Naive B cell (primary cell): ENCODE measurements at places on chromosomes 3 and 15. TPM values are rescaled to one million over a fixed set of nuclear protein-coding genes. Genes with fewer than 3 reads are reported as not detected.

PPP1R14D gene
- polyA plus RNA-seq: not detected

DNA sequence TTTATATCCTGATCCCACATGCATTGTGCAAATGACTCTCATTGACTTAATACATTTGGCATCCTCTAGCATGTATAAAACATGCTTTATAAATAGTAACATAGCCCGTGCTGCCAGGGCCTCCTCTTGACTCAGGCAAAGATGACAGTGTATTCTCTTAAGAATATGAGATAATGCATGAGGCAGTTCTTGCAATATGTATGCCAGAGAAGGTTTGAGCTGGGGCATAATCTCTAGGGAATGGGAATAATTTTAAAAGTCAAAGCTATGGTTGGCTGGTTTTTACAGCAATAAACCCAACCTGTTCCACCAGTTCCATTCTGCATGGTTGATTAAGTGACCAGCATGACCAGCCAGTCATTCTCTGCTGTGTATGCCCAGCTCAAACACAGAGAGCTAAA, 179.0 kb upstream of the PFN2 start:
- H3K27ac ChIP-seq: no peak overlapping the region
- peaks cover 23% of the 10 kb centered on the region for H3K27me3 ChIP-seq
- DNase-seq: no peak
- H3K4me3 ChIP-seq: no peak overlapping the region
- H3K36me3 ChIP-seq: no peaks in the 10 kb centered on the region
- no peaks in the 10 kb centered on the region for H3K4me1 ChIP-seq

GRCh38 chr3:195904368-195904767, 4.0 kb downstream of the TNK2 start:
- peak overlapping the region; percentile 100 for H3K27ac ChIP-seq
- H3K4me1 ChIP-seq: peaks cover 85% of the 10 kb centered on the region
- no peaks in the 10 kb centered on the region for H3K36me3 ChIP-seq
- H3K27me3 ChIP-seq: no peaks in the 10 kb centered on the region
- DNase-seq: no peak

GRCh38 chr15:95051861-95052260, 820.5 kb downstream of the MCTP2 start:
- no peaks in the 10 kb centered on the region for H3K4me1 ChIP-seq
- no peaks in the 10 kb centered on the region for H3K27me3 ChIP-seq
- no peak overlapping the region for H3K4me3 ChIP-seq
- no peak for DNase-seq
- no peak overlapping the region for H3K27ac ChIP-seq
- no peaks in the 10 kb centered on the region for H3K36me3 ChIP-seq

DNA sequence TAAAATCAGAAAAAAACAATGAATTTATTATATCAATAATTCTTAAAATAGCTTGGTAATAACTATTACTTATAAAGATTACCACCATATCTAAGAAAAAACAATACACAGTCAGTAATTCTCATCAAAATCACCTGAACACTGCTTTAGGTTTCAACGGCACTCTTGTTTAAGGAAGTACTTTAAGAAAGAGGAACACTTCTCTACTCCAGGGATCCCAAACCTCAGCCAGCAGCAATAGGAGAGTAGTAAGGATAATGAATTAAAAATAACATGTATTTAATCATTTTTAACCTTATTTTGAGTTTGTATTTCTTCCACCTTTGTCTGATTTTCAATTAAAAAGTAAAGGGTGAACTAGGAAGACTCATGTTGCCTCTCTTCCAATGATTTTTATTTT, 494.0 kb upstream of the NR2F2 start:
- H3K27ac ChIP-seq: no peak overlapping the region
- no peak overlapping the region for H3K4me3 ChIP-seq
- H3K36me3 ChIP-seq: no peaks in the 10 kb centered on the region
- H3K27me3 ChIP-seq: no peaks in the 10 kb centered on the region
- H3K4me1 ChIP-seq: no peaks in the 10 kb centered on the region

GRCh38 chr15:100918690-100919480, at the start of gene LRRK1:
TSS of gene LRRK1 (plus strand) at chr15:100919357. CDS start at chr15:100924633, 5,276 bp downstream.
- no peaks in the 10 kb centered on the region for H3K36me3 ChIP-seq
- peaks cover 8% of the 10 kb centered on the region for H3K27me3 ChIP-seq
- peak; percentile 59 for DNase-seq
- H3K27ac ChIP-seq: peak within 1 kb of the TSS; percentile 85

- H3K4me3 ChIP-seq: no peak overlapping the region
- peaks cover 53% of the 10 kb centered on the region for H3K4me1 ChIP-seq
- DNase-seq: no peak
- no peaks in the 10 kb centered on the region for H3K27me3 ChIP-seq
Observed at GRCh38 chr3:20051123-20051806, 11.0 kb downstream of the KAT2B start.

GRCh38 chr3:123110976-123111615, 44.3 kb downstream of the PDIA5 start:
- H3K4me1 ChIP-seq: peaks cover 60% of the 10 kb centered on the region
- H3K36me3 ChIP-seq: peaks cover 5% of the 10 kb centered on the region
- no peaks in the 10 kb centered on the region for H3K27me3 ChIP-seq
- H3K27ac ChIP-seq: peak overlapping the region; percentile 76
- no peak for DNase-seq

GRCh38 chr3:120678331-120678947, 3.6 kb downstream of the HGD start:
- no peak overlapping the region for H3K4me3 ChIP-seq
- H3K27me3 ChIP-seq: no peaks in the 10 kb centered on the region
- DNase-seq: no peak
- H3K36me3 ChIP-seq: no peaks in the 10 kb centered on the region
- peaks cover 14% of the 10 kb centered on the region for H3K4me1 ChIP-seq

DNA sequence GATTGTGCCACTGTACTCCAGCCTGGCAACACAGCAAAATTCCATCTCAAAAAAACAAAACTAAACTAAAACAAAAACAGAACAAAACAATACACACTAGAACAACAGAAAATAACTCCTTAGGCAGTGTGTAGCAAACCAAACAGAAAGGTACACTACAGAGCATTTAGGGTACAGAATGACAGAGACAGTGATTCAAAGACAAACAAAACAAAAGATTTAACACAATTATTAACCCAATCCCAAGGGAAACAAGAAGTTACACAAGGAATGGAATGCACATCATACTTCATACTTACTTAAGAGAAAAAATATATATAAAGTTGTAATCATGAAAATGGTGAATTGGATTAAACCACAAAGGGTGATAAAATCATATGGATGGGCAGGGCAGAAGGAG, 12.9 kb downstream of the SLC25A20 start:
- DNase-seq: no peak
- H3K4me1 ChIP-seq: no peaks in the 10 kb centered on the region
- no peak overlapping the region for H3K4me3 ChIP-seq
- H3K27ac ChIP-seq: no peak overlapping the region
- no peaks in the 10 kb centered on the region for H3K36me3 ChIP-seq

DNA sequence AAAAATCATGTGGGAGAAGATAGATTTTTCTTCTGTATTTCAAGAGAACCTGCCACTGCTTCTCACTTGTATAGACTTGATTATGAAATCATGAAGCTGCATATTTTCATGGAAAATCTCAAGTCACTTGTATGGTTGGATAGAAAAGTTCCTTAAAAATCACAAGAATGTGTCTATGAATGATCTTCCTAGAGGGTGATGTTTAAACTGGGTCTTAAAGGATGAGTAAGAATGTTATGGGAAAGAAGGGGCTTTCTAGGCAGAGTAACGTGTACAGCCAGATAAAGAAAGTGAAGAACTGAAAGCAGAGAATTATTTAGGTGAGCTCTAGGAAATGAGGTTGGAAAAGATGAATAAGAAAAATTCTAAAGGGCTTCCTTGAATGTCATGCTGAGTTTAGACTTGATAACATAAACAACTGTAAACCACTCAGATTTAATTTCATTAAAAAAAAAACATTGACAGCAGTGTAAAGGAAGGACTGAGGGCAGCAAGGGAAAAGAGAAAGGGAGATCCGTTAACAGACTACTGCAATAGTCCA, 5.0 kb downstream of the CD47 start:
- no peak overlapping the region for H3K4me3 ChIP-seq
- H3K36me3 ChIP-seq: peaks cover 5% of the 10 kb centered on the region
- H3K27me3 ChIP-seq: no peaks in the 10 kb centered on the region
- no peak overlapping the region for H3K27ac ChIP-seq
- peaks cover 23% of the 10 kb centered on the region for H3K4me1 ChIP-seq
- DNase-seq: no peak

DNA sequence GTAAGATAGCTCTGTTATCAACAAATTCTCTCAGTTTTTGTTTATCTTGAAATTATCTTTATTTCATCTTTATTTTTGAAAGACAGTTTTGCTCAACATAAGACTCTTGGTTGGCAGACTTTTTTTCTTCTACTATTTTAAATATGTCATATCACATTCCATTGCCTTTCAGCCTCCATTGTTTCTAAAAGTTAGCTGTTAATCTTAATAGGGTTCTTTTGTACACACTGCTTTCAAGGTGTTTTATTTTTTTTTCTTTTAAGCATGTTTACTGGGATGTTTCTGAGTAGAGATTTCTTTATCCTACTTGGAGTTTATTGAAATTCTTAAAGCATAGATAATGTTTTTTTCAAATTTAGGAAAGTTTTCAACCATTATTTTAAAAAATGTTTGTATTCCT, 294.6 kb downstream of the STXBP5L start:
- no peak overlapping the region for H3K27ac ChIP-seq
- DNase-seq: no peak

DNA sequence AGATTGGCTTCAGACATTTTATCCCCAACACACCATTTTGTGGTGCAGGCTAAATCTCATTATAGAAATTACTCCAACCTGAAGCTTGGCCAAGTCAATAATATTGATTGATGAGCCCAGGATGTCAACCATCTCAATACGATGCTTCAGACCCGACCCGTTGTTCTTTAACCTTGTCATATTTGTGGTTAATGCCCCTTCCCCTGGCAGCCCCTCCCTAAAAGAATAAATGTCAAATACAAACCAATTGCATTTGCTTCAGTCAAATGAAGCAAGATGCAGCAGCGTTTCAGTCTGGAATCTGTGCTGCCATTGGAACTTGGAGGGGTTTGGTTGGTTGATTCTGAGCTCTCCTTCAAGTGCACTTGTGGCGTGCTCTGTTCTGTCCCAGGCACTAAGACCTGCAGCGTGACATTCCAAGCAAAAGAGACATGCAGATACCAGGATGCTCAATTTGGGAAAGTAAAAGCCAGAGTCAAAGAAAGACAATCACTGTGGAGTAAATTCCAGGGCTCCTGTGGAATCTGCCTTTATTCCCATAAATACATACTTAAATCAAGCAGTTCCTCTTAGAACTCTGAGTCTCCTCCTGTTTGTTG, 23.8 kb upstream of the PSMD6 start:
- peaks cover 42% of the 10 kb centered on the region for H3K27me3 ChIP-seq
- no peak for DNase-seq
- no peak overlapping the region for H3K27ac ChIP-seq
- H3K4me3 ChIP-seq: no peak overlapping the region
- peaks cover 4% of the 10 kb centered on the region for H3K4me1 ChIP-seq

- no peaks in the 10 kb centered on the region for H3K4me1 ChIP-seq
- H3K4me3 ChIP-seq: no peak overlapping the region
- H3K27me3 ChIP-seq: no peaks in the 10 kb centered on the region
- H3K27ac ChIP-seq: no peak overlapping the region
- no peaks in the 10 kb centered on the region for H3K36me3 ChIP-seq
- DNase-seq: no peak
Observed at GRCh38 chr15:48406911-48407310, 75.7 kb downstream of the DUT start.

- peaks cover 43% of the 10 kb centered on the region for H3K36me3 ChIP-seq
- H3K4me3 ChIP-seq: no peak overlapping the region
- no peak overlapping the region for H3K27ac ChIP-seq
- DNase-seq: no peak
- no peaks in the 10 kb centered on the region for H3K4me1 ChIP-seq
Observed at GRCh38 chr3:185042312-185043050, 110.4 kb downstream of the C3orf70 start.

- no peak overlapping the region for H3K27ac ChIP-seq
- H3K4me3 ChIP-seq: no peak overlapping the region
- DNase-seq: no peak
- no peaks in the 10 kb centered on the region for H3K36me3 ChIP-seq
- H3K27me3 ChIP-seq: peaks cover 5% of the 10 kb centered on the region
Observed at GRCh38 chr15:23477920-23478319, 30.9 kb upstream of the GOLGA6L2 start.
